ENCODE measurements at places on chromosomes 6 and 20.

GRCh38 chr6:14867802-14868201, 378.1 kb upstream of the JARID2 start:
- DNase-seq, result no peak

DNA sequence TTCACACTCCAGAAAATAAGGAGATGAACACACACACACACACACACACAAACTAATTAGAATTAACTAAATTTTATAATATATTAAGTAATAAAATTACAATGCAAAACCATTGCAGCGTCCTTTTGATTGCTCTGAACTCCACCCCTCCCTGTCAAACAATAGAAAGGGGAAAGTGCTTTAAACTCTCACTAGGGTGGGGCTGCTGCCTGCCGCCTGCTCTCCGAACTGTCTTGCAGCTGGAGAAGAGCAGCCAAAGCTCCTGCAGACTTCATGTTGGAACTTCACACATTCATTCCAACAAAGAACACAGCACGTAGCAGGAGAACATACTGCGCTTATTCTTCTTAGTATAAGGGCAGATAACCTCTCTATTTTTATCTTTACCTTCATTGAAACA, 83.2 kb downstream of the GCLC start:
- DNase-seq, result no peak

DNA sequence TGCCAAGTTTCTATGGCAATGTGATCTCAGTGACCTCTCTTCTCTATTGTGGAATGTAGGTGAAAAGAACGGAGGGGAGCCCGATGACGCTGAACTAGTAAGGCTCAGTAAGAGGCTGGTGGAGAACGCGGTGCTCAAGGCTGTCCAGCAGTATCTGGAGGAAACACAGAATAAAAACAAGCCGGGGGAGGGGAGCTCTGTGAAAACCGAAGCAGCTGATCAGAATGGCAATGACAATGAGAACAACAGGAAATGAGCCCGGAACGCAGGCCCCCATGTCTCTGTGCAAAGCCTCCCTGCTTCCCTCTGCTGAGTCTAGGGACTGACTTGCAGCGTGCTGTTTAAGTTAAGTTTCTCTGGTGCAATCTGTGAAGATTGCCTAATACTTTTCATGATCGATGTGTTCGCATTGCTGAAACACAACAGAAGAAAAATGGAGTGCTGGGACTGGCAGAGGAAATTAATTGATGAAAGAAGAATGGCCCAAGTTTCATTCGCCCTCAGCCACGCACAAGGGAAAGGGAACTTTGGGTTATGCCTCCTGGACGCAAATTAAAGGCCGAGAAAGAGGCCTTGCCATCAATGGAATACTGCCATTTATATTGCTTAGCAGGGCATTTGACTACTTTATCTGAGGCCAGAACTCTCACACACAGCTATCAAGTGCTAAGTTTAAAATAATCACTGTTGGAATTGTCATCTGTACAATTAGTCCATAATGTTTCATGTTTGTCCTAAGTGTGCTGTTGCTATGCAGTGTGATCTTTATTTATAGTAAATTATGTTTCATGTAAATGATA, 146.4 kb downstream of the AKAP7 start:
- DNase-seq, result no peak

GRCh38 chr20:51129147-51129776, 106.4 kb upstream of the KCNG1 start:
- DNase-seq, result no peak

GRCh38 chr20:10939331-10939941, 265.6 kb upstream of the JAG1 start:
- DNase-seq, result peak; percentile 39

- peak; percentile 41 for DNase-seq
Measured at GRCh38 chr20:61886721-61887595, 178.7 kb downstream of the TAF4 start.

DNA sequence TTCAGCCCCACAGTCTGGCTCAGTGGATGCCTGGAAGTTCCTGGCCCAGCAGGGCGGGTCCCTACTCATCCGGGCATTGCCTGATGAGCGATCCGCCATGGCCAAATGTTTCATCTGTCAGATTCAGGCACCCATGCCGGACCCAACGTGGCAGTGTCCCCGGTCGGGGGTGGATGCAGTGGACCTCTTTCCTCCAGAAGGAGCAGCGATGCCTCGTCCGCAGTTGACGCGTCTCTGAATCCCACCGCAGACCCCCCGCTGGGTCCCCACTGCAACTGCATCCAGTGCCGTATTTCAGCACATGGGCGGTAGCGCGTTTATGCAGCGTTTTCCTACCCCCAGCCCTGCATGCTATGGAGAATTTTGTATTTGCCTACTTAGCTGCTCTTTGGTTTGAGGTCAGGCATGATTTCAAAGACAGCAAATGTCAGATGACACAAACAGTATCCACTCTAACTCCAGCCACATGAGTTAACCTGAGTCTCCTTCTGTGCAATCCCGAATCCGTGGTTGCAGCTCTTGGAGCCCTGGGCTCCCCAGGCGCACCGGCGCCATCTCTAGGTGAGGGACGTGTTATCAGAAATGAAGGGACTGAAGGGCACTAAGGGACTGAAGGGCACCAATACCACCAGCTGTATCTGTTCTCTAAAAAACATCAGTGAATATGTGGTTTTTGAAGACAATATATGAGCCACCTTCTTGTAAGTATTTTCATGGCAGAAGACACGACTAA, 72.6 kb upstream of the THBS2 start:
- DNase-seq, result peak; percentile 35

Measured in fibroblast of skin of back (primary cell).